ENCODE measurements at places on chromosomes 2 and 18. TPM values are rescaled to one million over a fixed set of nuclear protein-coding genes. Genes with fewer than 3 reads are reported as not detected.

The WDR75 gene
- 18.8 TPM for polyA plus RNA-seq

The SNED1 gene
- polyA plus RNA-seq = 4.2 TPM

The GALNT5 gene
- polyA plus RNA-seq = 0.04 TPM

The REG1B gene
- 0.69 TPM for polyA plus RNA-seq

- peak; percentile 76 for DNase-seq
These were observed 19.0 kb downstream of the TMSB10 start for GRCh38 chr2:84924173-84925106.

DNA sequence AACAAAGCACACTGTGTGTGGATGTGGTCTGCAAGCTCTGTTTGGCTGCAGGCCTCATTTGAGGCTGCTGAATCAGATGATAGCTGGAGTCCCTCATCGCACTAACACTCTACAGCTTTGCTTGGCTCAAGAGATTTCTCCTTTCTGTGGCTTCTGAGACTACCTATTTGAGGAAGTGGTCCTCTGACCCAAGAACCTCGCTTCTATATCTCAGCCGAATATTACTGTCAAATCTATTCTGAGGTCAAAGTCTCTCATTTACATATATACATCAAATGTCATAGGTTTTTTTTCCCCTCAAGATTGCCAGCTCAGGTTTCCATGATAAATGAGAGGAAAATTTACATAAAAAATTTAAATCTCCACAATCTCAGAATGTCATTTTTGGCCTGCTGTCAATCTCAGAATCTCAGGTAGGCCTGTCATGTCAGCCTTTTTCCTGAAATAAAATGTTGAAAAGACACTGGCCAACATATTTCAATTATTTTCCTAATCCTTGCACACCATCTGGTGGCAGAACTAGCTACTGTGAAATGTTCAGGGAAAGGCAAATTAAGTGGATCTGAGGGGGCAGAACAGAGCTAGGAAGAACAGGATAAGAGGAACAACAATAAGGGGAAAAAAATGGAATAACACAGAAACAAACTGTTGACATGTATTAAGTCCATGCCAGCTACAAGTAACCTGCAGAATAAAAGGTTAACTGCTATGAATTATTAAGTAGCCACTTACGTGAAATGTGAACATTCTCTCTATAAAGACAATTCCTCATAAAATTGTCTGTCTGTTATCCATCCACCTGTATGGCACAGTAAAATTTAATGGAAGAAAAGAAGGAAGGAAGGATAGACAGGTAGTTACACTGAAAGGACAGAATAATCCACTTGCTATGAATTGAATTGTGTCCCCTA, 39.3 kb downstream of the AP1S3 start:
- no peak for DNase-seq

DNA sequence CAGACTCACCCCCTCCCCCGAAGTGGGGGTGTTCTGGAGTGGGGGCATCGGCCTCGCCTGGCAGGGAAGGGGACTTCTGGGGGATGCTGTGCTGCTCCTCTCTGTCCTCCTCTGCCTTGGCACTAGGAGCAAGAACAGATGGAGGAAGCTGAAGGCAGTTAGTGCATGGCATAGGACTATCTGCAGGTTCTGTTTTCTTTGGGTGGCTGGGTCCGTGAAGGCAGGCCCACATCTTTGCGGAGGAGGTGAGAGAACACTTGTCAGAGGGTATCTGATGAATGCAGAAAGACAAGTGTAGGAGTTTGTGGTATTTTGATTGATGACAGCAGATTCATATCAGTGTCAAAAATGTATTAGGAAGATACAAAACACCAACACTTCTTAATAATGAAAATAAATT, 411.4 kb downstream of the TSN start:
- no peak for DNase-seq

DNA sequence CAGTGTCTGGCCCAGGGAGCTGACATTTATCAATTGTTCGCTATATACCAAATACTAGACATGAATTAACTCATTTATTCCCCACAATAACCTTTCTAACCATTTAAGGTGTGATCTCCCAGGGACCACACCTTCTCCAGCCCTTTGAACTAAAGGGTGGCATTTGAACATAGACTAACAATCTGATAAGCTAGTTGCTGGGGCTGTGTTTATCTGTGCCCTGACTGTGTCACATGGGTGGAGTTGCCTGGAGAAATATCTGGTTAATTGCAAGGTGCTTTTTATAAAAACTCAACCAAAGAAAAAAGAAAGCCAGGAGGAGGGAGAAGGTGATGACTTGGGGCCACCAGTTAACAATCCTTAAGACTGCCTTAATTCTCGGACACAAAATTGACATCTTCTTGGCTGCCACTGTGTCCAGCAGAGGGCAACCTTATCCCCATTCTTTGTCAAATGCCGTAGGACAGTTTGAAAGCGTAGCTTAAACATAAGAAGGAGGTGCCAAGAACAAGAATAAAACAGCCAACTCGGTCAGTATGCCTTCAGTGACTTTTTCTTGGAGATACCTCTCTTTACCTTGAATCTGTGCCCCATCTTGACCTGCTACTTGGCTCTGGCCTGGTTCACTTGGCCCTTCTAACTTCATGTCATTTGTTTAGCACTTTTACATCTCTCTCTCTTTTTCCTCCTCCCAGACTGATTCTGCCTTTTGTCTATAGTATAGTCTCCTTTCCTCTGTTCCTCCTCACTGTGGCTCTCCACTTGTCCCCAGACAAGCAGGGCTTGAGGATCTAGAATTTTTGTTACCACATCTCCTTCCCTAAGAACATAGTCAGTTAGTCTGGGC, 183.4 kb downstream of the MYO3B start:
- DNase-seq = no peak
